ENCODE measurements at places on chromosomes 3 and 15.

GRCh38 chr3:50321336-50322114, 1.0 kb downstream of the HYAL2 start:
- peak; percentile 92 for DNase-seq

- no peak for DNase-seq
Measured at GRCh38 chr3:37075955-37076354, 82.6 kb downstream of the MLH1 start.

DNA sequence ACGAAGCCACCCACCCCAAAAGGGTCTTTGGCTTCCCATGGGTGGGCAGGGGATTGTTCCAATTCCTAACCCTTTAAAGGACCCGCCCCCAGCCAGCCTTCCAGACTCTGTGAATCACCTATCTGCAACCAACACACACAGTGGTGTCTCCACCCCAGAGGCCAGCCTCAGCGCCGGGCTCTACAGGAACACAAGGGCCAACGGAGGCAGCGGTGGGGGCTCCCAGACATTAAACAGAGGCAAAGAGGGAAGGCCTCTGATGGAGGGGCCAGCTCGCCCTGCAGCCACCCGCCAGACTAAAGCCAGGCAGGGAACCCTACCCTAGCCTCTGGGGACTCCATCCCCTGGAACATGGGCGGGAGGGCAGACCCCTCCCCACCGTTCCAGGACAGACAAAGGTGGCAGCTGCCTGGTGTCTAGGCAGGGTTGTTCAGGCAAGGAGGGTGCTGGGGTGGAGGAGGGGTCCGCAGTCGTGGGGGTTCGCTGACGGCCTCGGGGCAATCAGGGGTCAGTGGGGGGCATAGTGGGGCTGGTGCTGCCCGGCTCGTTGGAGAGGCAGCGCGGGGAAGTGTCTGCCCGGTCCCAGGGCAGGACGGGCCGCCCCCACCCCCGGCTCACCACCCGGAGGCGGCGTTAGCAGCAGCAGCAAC, 448 bp downstream of the SHISA5 start:
- DNase-seq: no peak

GRCh38 chr15:100255644-100256043, 86.1 kb downstream of the ADAMTS17 start:
- no peak for DNase-seq

DNA sequence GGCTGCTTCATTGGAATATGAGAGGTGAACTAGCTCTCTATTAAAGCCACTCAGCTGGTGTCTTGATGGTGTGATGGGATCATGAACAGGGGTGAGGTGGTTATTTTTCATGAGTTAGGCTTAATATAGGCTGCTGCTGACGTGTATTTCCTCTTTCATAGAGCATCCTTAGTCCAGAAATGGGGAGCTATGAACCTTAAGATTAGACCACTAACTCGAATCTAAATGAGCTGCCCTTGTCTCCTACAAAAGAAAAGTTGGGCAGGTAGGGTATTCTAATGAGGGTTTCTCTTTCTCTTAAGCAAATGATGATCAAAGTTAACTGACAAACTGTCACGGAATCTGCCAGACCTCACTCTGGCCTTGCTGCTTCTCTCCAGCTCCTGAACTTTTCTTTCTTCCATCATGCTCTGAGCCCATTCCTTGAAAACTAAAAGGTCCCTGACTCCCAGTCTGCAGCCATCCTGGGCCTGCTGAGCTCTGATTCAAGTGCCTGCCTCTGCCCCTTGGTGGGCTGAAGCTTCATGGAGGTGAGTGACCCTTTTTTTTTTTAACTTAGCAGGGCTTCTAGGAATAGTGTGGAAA, at the start of gene TRIM69:
TRIM69 (plus strand) TSS at position 348 of the 585 bp plus-strand sequence; CDS start at position 525, 177 bp downstream.
- no peak for DNase-seq

DNA sequence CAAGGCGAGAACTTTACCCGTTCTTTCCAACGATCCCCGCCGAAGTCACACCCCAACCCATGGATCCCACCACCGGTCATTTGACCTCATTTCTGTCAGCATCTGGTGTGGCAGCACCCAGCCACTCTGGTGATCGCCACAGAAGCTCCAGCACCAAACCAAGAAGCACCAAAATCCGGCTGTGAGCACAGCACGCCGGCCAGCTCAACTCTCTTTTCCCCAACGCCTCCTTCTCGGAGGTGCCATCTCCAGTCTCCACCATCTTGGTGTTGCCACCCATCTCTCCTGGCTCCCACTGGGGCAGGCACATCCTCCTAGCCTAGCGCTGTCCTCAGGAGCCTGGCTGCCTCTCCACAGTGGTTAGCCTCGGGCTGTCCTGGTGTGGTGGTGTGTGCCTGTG, 6.5 kb downstream of the MUC4 start:
- no peak for DNase-seq

DNA sequence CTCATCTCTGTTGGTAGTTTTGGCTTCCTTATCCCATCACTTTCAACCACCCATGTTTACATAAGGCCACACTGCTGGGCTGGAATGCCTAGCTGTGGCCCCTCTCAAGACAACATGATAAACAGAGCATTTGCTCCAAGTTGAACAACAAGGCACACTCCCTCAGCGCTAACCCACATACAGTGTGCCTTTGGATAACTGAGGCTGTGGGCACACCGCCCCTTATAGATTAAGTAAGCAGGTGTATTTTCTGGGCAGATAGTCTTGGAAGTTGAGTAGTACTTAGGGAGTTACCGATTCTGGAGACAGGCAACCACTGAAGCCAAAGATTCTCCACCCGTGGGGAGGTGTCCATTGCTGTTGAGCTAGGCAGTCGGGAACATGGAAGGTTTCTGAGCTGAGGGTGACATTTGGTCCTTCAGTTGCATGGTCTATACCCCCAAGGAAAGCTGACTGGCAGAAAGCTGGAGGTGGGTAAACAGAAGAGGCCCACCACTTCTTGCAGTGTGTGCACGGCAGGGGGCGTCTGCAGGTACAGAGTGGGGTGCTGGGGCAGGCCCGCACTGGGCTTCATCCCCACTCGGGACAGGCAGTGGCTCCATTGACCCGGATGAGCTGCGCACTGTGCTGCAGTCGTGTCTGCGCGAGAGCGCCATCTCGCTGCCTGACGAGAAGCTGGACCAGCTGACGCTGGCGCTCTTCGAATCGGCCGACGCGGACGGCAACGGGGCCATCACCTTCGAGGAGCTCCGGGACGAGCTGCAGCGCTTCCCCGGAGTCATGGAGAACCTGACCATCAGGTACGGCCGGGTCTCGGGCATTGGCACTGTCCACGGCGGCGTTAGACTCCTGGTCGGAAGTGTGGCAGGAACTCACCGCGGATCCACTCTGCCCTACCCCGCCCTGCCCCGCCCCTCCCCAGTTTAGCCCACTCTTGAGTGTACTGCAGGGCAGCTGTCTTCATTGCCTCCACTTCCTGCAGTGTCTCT, 16.8 kb downstream of the NOX5 start:
- DNase-seq: no peak

GRCh38 chr15:74317820-74318375, 49.5 kb downstream of the CYP11A1 start:
- DNase-seq: no peak

- DNase-seq: no peak
Measured at GRCh38 chr15:35061825-35062737, 23.0 kb downstream of the NANOGP8 start.

GRCh38 chr3:151200586-151200985, 2.4 kb downstream of the GPR171 start:
- no peak for DNase-seq

DNA sequence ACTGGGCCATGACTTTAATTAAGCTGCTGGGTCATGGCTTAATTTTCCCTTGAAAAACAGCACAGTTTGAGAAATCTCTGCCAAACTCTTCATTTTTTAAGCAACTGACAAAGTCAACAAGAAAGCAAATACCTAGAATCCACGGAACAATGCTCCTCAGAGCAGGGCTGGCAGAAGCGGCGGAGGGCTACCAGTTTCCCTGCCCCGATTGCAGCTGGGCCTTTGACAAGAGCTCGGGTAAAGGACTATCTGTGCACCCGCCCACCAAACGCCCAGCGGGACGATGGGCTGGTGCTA, 1.2 kb downstream of the GOLIM4 start:
- no peak for DNase-seq

DNA sequence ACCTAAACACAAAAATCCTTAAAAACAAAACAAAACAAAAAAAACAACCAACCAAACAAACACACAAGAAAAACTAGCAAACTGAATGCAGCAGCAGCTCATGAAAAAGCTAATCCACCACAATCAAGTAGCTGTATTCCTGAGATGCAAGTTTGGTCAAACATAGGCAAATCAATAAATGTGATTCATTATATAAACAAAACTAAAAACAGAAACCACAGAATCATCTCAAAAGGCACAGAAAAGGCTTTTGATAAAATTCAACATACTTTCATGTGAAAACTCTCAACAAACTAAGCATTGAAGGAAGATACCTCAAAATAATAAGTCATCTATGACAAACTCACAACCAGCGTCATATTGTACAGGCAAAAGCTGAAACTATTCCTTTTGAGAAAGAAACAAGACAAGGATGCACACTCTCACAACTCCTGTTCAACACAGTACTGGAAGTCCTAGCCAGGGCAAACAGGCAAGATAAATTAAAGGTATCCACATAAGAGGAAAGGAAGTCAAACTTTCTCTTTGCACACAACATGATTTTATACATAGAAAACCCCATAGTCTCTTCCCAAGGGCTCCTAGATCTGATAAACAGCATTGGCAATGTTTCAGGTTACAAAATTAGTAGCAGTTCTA, 495.1 kb upstream of the SGO1 start:
- no peak for DNase-seq

DNA sequence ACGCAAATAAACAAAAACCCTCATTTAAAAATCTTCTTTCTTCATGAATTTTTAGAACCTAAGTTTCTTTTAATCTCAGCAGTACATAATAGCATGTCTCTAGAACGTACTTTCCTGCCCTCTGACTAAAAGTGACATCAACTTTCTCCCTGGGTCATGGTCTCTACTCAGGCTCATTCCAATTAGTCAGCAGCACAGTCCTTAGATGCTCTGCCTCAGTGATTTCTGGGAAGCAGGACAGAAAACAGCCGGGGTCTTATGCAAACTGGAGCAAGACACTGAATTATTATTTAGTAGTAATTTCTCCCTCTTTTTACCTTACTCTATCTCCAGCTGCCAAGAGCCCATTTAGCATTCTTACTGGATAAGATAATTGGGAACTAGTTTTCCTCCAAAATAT, 365.2 kb downstream of the TUSC7 start:
- DNase-seq: no peak

GRCh38 chr3:129121016-129121791, 400 bp downstream of the RAB43 start:
- DNase-seq: no peak

GRCh38 chr15:39135989-39136388, 444.9 kb upstream of the THBS1 start:
- no peak for DNase-seq

DNA sequence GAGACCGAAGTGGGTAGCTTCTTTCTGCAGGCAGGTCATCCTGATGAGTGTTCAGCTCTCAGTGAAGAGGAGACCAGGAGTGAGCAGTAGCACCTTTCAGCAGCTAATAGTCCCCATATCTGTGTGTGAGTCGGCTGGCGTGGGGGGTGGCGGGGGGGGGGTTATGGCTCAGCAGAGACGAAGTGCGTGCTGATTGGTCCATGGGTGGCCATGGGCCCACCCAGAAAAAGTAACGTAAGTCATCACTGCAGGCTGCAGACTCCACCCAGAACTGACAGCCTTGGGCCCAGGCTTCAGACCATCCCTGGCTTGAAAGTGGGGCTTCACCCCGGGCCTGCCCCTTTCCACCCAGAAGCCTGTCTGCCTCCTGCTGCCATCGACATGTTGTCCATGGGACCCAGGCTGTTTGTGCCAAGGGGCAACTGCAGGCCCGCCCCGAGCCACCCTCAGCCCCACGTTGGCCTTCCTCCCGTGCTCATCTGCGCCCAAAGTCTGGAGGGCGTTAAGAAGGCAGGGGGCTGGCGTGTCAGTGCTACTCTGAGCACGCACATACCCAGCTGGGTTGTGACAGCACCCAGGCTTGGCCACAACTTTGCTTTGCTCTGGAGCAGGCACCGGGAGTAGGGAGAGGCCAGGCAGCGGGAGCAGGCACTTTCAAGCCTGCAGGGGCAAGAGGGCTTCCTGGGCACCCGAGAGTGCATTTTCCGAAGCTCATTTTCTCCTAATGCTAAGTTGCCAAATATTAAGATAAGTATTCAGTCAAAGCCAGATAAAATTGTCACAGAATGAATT, 511.7 kb upstream of the CDIN1 start:
- DNase-seq: no peak

DNA sequence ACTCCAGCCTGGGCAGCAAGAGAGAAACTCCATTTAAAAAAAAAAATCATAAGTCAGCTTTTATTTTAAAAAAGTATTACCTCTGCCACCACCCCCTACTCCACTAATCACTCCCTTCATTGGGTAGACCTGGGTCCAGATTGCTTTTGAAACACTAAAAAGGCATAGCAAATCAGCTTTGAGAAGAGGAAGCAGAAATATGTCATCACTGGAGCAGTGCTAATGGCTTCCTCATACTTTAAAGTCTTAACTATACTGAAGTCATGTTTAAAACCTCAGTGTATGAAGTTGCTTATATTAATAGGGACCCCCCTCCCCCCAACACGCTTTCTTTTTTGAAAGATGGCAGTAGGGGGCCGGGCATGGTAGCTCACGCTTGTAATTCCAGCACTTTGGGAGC, 1.0 kb upstream of the HTR3D start:
- no peak for DNase-seq

- no peak for DNase-seq
Measured at GRCh38 chr15:88139936-88140335, 116.6 kb downstream of the NTRK3 start.

DNA sequence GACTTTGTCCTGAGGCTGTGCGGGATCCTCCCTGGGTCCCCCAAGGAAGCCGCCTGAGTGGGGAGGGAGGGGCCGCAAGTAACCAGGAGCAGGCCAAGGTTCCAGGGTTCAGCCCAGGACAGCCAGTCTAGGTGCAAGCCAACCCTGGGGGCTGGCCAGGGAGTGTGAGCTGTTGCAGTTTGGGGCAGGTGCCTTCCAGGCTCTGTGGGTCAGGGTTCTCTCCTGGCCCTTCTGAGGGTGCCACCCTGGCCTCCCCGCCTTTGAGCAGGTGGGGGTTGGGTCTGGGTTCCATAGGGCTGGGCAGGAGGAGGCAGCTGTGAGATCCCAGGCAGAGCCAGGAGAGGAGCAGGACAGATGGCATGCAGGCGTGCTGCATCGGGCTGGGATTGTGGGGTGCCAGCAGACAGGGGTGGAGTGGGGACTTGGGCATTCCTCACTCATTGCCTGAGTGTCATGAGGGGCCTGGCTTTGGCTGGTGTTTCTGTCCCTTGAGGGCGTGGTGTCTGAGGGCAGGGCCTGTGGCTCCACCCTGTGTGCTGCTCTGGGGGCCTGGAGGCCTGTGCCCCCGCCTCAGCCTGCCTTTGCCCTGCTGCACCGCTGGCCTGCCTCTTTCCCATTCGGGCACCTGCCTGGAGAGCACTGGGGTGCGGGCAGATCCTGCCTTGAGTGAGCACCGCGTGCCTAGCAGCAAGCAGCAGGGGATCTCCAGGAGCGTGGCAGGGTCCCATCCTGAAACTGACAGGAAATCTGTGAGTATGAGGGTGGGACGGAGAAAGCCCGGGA, 18.4 kb downstream of the KLF13 start:
- DNase-seq: no peak
